ENCODE measurements at places on chromosomes 1 and 21. TPM values are rescaled to one million over a fixed set of nuclear protein-coding genes. Genes with fewer than 3 reads are reported as not detected.

DNA sequence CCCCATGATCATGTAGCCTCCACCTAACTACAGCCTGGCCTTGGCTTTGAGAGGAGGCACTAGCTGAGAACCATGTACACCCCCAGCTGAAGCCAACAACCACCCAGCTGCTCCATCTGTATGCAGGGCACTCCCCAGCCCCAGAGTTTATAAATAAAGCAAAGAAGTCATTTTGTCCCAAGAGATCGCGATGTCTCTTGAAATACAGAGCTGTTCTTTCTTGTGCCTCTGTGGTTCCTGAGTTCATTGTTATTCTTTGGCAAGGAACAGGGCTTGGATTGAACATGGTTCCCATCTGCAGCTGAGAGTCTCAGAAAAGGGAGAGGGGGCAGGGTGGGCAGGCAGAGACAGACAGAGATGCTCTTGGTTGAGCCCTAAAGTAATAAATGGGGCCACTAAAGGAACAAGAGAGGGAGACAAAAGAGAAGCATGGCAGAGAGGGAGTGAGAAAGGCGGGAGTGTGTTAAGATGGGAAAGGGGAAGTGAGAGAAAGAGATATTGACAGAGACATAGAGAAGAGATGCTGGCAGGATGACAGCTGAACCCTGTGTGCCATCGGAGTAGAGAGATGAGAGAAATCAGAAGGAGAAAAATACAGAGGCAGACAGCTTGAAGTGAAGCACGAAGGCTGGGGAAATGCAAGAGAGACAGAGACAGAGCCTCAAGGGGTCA lies 63.3 kb downstream of the TNR start:
- DNase-seq = no peak

GRCh38 chr1:151312411-151312810 lies 14.8 kb downstream of the PI4KB start:
- DNase-seq = no peak

- DNase-seq = no peak
Observed at GRCh38 chr1:107673006-107673405, 292.0 kb downstream of the VAV3 start.

- no peak for DNase-seq
Observed at GRCh38 chr1:204287466-204287891, 72.2 kb downstream of the PLEKHA6 start.

DNA sequence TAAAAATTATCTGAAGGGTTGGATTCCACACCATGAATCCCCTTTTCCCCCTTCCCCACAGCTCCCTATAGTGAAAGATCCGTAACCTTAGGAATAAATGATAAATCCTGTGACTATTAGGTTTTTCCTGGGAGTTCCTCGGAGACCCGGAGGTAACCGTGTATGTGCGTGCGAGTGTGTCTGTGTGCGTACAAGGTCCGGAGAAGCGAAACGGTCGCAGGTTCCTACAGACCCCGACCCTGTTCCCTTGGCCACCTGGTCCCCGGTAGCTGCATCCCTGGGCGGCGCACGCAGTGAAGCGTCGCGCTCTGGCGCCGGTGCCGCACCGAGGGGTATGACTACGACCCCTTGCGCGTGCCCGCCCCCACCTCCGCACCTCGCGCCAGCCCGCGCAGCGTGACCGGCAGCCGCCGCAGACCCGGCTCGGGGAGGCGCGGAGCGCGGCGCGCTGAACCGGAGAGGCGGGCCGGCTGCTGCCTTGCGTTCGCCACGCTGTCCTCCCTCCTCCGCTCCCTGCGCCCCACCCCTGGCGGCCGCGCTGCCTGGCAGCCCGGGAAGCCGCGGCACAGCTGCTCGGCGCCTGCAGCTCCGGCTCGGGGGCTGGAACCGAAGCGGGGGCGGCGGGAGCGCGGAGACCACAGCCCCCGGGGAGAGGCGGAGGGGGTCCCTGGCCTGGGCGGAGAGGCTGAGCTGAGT lies at the start of gene AK5:
Gene AK5, plus strand, starts transcription at position 529 of the 696 bp plus-strand sequence. CDS start 295 bp downstream, outside the sequence.
- DNase-seq = no peak

DNA sequence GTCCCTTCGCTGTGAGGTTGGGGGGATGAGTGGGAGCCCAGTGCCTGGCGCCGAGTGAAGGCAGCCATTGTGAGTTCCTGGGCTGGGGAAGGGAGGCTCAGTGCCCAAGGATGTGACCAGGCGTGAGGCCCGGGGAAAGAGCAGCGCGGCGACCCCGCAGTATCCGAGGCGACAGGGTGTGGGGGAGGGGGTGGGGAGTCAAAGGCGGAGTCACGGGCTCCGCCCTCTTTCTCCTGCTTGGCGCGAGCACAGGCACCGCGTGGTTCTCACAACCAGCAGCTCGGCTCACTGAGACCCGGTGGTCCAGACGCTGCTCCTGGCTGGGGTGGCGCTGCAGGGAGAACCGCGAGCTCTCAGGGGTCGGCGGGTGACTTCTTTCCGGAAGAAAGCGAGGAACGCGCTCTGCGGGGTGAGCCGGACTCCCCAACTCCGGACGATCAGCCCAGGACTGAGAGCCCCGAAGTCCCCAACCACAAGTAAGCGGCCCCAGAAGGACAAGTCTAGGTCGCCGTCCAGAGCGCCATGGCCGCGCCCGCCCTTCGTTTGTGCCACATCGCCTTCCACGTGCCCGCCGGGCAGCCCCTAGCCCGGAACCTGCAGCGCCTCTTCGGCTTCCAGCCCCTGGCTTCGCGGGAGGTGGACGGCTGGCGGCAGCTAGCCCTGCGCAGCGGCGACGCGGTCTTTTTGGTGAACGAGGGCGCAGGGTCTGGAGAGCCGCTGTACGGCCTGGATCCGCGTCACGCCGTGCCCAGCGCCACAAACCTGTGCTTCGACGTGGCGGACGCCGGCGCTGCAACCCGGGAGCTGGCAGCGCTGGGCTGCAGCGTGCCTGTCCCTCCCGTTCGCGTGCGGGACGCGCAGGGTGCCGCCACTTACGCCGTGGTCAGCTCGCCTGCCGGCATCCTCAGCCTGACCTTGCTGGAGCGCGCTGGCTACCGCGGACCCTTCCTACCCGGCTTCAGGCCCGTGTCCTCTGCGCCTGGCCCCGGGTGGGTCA lies at the start of gene HPDL:
Gene HPDL, plus strand, starts transcription at position 269 of the 997 bp plus-strand sequence. Its CDS starts 254 bp downstream, at position 523.
- no peak for DNase-seq

- DNase-seq = no peak
Observed at GRCh38 chr1:150271291-150271959, 1.2 kb upstream of the C1orf54 start.

DNA sequence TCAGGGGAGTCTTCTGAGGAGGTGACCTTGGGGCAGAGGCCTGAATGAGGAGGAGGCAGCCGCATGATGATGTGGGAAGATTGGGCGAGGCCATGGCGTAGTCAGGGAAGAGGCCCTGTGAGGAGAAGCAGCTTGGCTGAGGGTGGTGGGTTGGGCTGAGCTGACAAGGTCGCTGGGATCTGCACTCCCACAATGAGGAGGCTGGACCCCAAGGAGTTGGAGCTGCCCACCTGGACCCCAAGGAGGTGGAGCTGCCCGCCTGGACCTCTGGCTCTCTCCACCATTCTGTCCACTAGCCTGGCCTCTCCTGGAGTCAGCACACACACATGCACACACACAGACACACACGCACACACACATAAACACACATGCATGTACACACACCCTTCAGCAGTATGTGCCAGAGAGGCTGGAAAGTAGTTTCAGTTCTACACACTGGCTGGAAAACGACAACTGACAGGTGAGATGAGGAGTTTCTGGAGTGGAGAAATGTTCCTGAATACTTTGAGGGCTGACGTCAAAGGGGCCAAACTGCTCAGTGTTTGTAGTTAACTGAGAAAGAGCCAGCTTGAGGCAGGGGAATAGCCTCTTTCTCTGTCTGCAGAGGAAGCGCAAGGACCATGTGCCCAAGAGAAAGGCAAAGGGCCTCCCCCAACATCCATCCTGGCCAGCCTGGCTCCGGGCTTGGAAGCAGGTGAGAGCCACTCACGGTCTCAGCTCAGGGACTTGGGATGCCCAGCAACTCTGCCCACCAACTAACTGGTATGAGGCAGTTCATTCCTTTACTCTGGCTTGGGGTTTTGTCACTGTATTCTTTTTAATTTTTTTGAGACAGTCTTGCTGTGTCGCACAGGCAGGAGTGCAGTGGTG lies 7.1 kb downstream of the SMPDL3B start:
- DNase-seq = no peak

DNA sequence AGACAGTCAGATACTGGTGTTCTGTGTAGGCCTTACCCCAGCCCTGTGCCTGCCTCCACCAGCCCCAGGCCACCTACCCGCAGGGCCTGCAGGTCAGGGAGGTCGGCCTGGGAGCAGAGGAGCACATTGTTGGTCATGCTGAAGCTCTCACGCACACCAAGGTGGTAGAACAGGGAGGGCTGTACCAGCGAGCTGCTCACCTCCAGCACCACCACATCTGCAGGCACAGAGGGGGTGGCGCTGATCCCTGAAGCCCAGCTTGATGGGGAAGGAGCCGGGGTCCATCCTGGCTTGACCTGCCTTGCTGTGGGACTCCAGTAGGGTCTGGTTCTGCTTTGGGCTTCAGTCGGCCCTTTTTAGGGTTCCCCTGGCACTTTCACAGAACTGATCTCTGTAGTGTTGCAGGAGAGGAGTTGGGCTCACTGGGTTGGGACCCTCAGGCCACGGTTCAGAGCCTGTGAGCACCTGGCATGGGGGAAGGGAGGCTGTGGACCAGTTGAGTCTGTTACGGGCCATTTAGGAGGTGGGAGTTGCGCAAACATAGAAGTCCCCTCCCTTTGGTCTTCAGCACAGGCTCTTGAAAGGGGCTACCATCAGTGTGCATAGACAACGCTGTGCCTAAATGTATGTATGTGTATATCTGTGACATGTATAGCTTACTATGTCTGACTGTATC lies 1.9 kb downstream of the MAP3K6 start:
- DNase-seq = no peak

DNA sequence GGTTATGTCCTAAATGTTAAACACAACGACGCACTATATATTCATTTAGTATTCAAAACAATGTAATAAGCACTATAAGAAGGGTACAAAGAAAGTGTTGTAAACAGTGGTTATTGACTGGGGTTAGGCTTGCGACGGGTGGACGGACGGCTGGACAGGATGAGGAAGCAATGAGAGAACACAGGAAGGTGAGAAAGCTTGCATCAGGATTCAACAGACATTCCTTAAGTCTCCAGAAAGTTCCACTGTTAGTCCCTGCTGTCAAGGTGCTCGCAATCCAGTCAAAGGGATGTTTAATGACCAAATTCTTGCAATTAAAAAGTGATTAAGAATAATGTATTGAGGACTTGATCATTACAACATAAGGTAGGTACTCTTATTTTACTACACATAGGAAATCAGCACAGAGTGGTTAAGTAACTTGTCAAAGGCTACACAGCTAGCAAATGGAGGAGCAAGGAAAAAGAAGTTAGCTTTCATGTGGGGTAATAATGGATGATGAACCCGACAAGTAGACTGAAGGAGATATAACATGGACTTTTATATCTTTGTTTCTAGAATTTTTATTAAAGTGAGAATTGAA lies 994 bp upstream of the ACBD6 start:
- DNase-seq = no peak

DNA sequence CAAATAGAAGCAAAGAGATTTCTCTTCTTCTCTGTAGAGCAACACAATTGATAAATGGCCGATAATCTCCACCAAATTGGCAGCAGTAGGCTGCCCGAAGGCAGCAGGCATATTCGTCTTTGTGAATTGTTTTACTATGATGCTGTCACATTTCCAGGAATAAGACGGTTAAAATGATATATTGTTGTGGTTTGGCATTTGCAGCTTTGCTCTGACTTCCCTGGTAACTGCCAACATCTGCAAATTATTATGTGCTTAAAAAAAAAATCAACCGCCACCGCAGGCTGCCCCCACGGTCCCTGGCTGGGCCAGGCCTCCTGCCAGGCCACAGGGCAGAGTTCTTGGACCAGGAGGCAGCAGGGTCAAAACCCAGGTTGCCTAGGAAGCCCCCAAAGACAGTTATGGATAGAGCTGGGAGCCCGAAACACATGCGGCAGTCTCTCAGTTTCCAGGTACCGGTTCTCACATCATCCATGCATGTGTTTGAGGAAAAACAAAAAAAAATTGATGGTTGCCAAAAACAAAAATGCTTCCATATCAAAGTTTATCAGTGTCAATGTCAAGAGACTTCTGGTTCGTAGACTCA lies 179.3 kb downstream of the ETS2 start:
- DNase-seq = peak; percentile 85

Gene IL12RB2
- not detected for total RNA-seq

Gene KPRP
- not detected for total RNA-seq

Gene RXFP4
- total RNA-seq = not detected

Gene CLCNKA
- not detected for total RNA-seq

Gene CELA2B
- not detected for total RNA-seq

Measured in H4 (cell line).